ENCODE measurements at places on chromosomes 7 and 10.

DNA sequence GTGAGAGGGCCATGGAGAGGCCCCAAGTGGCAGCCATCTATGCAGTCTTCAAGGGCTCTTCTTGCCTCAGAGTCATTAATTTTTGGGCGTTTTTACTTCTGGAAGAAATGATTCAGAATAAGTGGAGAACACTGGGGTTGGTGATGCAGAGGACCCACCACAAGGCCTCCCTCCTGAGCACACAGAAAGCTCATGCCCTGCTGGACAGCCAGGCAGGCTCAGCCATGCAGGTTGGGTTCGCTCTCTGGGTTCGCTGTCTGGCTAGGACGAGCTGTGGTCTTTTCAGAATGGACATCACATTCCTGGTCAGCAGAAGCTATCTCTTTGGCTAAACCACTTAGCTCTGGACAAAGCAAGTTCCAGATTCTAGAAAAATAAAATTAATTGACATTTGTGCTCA is 480.8 kb downstream of the RPS24 start:
- DNase-seq: no peak

DNA sequence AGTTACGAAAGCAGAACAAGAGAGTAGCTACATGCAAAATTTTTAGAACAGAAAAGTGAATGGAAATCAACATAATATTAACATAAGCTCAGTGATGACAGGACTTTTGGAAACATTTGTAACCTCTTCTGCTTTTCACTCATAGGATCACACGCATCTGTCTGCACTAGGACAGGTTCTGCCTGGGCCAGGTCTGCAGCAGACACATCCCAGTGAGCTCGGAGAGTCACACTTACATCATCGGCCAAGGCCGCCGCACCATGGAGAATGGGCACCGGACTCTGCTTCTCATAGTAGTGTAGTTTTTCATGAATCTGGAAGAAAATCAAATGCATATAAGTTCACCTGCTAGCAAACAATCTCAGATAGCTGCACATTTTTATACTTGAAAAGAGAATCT is 150.9 kb upstream of the ODAD2 start:
- DNase-seq: no peak

GRCh38 chr10:99673492-99673891 is 14.2 kb downstream of the ENTPD7 start:
- DNase-seq: no peak

GRCh38 chr7:112207765-112208164 is 1.3 kb downstream of the ZNF277 start:
- DNase-seq: no peak

DNA sequence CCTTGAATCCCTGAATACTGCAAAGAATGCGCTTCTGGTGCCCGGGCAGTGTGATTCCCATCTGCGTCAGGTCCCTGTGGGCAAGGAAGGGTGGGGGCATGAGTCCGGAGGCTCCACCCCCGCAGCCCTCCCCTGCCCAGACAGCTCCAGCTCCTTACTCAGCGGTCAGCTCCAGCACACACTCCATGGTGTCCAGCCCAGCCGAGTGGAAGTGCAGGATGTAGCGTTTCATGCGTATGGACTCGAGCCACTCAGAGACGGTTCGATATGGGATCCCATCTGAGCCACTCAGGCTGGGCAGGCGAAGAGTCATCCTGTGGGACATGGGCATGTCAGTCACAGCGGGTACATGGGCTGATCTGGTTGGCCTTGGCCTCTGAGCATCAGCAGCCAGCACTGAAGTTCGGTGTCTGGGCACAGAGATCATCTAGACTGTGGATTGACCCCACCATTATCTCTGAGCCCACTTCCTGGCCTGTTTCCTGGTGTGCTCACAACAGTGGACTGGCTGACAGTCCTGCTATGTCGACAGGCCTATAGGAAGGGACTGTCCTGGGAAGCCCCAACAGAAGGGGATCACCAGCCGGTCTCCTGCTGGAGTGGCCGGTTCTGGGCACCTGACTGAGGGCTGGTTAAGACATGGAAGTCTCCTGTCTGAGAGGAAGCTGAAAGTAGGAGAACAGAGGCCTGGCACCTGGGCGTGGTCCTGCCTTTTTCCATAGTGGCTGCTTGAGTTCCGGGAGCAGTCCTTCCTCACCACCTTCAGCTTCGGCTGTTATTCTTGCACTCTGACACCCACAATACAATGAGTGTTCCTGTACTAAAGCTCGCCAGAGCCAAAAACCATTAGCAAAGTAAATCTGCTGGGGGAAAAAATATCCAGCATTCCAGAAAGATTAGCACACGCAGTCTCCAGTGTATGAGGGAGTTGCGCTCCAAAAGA is 10.6 kb downstream of the ZYX start:
- no peak for DNase-seq

- DNase-seq: no peak
Measured at GRCh38 chr7:111014079-111014478, 76.8 kb upstream of the LRRN3 start.

GRCh38 chr7:53110425-53110824 is 75.0 kb downstream of the POM121L12 start:
- no peak for DNase-seq

DNA sequence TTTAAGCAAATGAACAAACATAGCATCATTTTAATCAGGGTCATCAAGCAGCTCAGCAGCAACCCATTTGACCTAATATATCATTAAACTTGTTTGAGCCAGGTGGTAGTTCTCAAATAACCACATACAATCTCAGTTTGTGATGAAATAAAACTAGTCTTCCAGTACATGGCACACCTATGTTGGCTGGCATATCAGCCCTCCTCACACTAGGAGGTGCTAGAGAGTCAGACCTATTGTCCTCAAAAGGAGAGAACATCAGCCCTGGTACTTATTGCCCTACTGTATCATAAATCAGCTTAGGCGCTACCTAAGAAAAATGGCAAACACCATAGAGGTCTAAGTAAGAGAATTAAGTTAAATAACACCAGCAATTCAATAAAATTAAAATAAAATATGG is 81.7 kb downstream of the CABCOCO1 start:
- DNase-seq: no peak

GRCh38 chr7:31970501-31970900 is 99.7 kb downstream of the PDE1C start:
- no peak for DNase-seq

DNA sequence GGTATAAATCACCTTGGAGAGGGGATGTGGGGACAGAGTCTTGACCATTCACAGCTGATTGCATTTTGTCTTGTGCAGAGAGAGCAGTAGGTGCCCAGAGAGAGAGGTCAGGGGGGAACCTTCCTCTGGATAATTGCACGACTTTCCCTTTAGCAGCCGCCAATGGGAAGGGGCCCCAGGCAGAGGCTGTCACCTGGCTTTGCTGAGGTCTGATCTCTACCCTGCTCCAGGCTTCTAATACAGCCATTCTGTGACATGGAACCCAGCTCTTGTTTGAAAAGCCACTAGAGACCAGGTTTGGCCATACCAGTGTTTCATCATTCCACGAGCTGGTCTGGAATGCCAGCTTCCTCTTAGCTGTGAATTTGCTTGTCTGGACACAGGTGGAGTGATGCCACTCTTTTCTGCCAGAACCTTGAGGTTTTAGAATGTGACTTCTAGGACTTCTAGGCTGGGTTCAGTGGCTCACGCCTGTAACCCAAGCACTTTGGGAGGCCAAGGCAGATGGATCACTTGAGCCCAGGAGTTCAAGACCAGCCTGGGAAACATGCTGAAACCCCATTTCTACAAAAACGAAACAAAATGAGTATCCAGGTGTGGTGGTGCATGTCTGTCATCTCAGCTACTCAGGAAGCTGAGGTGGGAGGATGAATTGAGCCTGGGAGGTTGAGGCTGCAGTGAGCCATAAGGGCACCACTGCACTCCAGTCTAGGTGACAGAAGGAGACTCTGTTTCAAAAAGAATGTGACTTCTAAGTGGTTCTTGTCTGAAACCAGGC is 159.9 kb downstream of the CAMK1D start:
- DNase-seq: no peak

- no peak for DNase-seq
Measured at GRCh38 chr10:97580421-97581367, 3.5 kb upstream of the HOGA1 start.
